ENCODE measurements at places on chromosomes 11 and 22.

GRCh38 chr11:69178819-69179482 lies 23.2 kb downstream of the SMIM38 start:
- no peak for DNase-seq

- no peak for DNase-seq
These were observed 375.1 kb downstream of the METTL15 start for GRCh38 chr11:28483072-28483867.

DNA sequence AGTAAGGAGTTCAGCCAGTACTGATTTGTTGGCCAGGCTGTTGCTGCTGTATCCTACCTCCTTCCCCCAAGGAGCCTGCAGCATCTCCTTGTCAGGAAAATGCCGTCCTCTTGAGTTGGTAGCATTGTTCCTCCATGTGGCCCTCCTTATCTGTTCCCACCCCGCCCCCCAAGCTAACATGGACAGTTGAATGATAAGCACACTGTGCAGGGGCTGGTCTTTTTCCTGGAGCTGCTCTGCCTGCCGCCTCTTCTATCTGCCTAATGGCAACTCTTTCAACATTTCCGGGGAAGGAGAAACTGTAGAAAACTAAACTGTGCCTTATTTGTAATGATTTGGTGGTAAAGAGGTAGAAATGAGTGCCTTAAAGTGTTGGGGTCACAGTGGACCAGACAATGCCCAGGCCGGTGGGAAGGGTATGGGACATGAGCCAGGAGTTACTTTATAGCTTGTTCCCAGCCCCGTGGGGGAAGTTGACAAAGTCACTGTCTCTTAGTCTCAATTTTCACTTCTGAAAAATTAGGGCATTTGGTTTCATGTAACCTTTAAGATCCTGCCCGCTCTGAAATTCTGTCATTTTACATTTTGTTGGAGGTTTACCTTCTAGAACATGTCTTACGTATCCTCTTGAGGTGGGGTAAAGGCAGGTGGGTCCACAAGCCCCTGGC lies 4.5 kb downstream of the FAM118A start:
- no peak for DNase-seq

GRCh38 chr11:66022401-66023185 lies 3.7 kb downstream of the CATSPER1 start:
- peak; percentile 72 for DNase-seq

- no peak for DNase-seq
These were observed 11.0 kb upstream of the GRAMD4 start for GRCh38 chr22:46609175-46609690.

DNA sequence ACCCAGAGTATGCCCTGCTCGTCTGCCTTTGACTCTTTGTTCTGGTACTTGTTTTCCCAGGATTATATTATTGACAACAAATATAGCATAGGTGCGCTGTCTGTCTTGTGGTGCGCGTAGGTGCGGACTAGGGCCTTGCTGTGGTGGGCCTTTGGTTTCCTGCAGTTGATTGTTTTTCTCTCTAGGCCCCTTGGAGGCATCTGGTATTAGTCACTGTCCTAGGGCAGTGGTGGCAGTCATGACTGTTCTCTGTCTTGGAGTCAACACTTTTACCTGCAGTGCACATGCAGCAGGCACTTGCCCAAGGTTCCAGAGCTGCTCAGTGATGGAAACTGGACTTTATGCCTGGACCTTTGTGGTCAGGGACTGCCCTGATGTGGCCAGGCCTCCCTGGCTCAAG lies 18.6 kb downstream of the PPP6R2 start:
- DNase-seq: no peak

- DNase-seq: no peak
These were observed 135.8 kb downstream of the SNX19 start for GRCh38 chr11:130780437-130780836.

GRCh38 chr11:12149672-12150225 lies 39.4 kb downstream of the MICAL2 start:
- DNase-seq: no peak

GRCh38 chr11:9266132-9266736 lies 1.1 kb upstream of the DENND5A start:
- DNase-seq: no peak
